AG04450 (cell line): ENCODE measurements at places on chromosomes 1 and 21.

DNA sequence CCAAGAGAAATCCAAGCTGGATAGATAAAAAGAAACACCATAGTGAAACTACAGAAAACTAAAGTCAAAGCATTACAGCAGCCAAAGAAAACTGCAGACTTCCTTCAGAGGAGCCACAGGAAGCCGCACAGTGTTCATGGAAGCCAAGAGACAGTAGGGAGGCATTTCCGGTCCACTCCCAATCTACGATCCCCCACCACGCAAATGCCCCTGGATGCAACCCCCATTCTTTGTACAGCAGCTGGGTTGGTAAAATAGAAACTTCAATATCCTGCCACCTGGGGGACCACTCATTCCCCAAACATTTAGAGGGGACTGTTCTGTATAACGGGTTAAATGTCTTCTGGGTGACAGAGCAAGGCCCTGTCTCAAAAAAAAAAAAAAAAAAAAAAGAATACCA is 43.9 kb upstream of the TSPEAR start:
- no peak for DNase-seq

GRCh38 chr1:202281316-202282024 is 60.3 kb downstream of the UBE2T start:
- peak; percentile 41 for DNase-seq

- DNase-seq, result no peak
Measured at GRCh38 chr1:156160000-156160742, 6.8 kb downstream of the SEMA4A start.

DNA sequence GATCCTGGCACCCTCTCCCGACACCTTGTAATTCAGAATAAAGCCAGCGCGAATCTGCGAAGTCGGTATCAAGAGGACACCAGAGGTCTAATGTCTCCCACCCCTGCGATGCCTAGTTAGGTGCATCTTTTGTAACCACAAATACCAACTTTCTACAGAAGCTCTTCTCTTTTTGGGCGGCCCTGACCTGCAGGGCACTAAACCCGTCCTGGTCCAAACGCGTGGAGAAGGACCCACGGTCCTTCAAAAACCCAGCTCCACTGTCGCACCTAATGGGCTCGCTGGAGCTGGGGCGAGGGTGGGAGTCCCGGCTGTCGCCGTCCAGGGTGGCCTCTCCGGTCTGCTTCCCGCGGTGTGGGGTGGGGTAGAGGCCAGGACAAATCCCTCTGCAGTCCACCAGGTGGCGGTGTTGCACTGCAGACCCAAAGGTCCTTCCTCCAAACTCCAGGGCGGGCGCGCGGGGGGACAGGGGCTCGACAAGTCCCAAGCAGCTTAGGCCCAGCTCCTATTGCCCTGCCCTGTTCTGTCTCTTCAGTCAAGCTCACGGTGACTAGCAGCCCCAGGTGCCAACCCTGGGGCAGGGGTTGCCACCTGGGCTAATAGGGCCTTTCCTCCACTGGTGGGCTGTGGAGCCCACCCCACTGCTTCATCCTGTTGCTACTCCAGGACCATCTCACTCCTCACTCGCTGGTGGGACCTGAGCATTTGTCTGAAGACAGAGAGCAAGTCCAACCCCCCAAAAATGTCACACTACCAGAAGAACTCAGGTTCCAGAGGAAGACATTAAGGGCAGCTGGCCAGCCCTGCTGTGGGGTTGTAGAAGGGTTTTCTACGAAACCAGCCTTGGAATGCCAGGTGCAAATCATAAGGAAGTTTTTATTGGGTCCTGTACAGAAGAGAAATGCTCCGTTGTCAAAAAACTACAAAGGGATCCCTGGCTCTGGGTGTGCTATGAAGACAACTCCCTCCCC is 2.8 kb downstream of the HES3 start:
- DNase-seq, result peak; percentile 37

GRCh38 chr1:32496127-32496526 is 31.3 kb downstream of the ZBTB8B start:
- no peak for DNase-seq

- no peak for DNase-seq
Measured at GRCh38 chr1:153292740-153293479, 19.8 kb downstream of the PGLYRP3 start.

DNA sequence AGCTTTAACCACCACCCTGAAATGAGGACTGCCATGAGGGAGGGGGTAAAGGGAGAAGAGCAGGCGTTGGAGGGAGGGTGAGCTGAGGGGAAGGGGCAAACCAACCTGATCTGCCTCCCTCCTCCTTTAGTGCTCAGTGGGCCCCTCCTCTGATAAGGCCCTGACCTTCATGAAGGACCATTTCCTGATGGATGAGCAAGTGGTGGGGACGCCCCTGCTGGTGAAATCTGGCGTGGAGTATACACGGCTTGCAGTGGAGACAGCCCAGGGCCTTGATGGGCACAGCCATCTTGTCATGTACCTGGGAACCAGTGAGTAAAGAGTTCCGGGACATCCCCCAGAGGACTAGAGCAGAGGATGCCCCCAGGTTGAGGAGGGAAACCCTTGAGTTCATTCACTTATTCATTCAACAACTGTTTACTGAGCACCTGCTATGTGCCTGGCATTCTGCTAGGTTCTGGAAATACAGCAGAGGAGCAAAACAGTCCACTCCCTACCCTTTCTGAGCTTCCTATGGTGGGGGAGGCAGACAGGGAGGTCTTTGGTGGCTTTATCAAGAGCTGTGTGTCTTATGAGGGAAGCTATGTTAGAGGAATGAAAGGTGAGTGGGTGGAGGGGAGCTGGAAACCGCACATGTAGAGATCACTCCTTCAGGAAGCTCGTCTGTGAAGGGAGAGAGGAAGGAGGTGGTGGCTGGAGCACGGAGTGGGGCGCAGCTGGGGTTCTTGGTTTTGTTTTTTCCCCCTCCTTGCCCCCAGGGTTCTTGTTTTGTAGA is 19.5 kb downstream of the SEMA4A start:
- no peak for DNase-seq

- DNase-seq, result no peak
Measured at GRCh38 chr1:243394601-243395464, 139.0 kb downstream of the SDCCAG8 start.
